ENCODE measurements at places on chromosomes 7 and 10.
A peak's percentile ranks its signal among the peaks of the same experiment; 100 is the strongest.

DNA sequence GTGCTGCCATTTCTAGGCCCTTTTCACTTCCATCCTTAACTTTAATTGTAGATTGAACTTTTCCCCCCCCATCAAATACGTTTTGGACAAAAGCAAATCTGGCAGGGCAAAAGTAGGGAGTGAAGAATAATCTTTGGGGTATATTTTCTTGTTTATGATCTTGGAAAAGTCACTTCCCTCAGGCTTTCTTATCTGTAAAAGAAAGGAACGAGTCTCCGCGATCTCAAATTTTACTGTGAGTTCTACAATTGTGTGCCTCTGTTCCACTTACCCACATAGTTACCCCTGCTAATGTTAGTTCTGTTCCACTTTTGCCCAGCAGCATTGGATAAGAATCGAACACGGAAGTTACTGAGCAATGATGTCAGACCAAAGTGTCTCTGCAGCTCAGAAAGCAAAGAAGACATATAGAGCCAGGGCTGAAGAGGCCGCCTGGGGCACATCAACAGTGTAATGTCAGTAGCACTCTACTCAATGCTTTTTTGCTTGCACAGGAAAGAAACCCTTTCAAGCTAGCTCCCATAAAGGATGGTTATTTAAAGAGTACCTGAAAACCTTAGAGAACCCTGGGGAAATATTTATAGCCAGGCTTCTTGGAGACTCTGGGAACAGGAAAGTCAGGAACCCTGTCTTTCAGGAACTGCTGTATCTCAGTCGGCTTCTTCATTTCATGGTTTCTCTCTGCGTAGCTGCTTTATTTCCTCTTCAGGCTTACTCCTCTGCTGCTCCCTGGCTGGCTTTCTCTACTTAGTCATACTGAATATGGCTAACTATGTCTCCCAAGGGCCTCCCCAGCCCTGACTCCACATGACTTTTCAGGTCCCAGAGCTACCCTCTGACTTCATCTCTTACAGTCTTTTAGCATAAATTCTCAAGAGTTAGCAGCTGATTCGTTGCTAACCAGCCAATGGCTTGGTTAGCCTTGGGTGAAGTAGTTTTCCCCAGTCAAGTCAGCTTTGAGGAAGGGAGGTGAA, 123.7 kb upstream of the FAM3C start:
- no peak for DNase-seq

DNA sequence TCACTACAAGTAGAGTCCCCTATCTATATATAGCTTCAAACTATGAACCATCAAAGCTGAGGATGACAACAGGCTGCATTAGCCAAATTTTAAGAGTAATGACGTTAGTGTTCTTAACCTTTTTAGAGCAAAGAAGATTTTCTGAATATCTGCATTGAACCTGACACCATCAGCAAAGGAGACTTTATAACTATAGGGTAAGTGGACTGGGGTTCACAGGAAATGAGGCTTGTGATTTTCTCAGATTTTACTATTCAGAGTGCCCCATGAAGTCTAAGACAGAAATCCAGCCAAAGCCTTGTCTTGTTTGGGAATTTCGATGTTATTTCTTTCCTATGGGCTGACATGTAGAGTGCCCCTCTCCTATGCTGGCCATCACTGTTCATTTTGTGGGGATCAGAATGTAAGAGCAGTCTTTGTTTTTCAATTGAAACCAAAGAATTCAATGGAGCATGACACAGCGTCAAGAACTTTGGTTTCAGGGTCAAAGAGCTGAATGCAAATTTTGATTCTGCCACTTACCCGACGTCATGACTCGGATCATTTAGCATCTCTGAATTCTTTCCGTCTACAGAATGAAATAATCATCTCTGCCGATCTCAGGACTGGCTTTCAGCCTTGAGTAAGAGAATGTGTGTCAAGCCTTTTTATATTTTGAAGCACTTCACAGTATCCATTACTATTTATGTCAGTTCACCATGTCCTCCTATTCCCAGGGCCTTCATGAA, 52.7 kb downstream of the DENND11 start:
- no peak for DNase-seq

GRCh38 chr7:116196947-116197346, 13.4 kb upstream of the TES start:
- no peak for DNase-seq

- no peak for DNase-seq
Measured at GRCh38 chr10:36903040-36903439, 222.4 kb upstream of the ANKRD30A start.

- no peak for DNase-seq
Measured at GRCh38 chr10:104020020-104020419, 53.1 kb downstream of the SLK start.

GRCh38 chr10:74150204-74150989, at the start of gene AP3M1:
AP3M1 (minus strand) TSS chr10:74150828; CDS start chr10:74138379, 12,449 bp downstream.
- DNase-seq, result no peak

GRCh38 chr7:105003275-105003674, 10.7 kb upstream of the KMT2E start:
- no peak for DNase-seq

DNA sequence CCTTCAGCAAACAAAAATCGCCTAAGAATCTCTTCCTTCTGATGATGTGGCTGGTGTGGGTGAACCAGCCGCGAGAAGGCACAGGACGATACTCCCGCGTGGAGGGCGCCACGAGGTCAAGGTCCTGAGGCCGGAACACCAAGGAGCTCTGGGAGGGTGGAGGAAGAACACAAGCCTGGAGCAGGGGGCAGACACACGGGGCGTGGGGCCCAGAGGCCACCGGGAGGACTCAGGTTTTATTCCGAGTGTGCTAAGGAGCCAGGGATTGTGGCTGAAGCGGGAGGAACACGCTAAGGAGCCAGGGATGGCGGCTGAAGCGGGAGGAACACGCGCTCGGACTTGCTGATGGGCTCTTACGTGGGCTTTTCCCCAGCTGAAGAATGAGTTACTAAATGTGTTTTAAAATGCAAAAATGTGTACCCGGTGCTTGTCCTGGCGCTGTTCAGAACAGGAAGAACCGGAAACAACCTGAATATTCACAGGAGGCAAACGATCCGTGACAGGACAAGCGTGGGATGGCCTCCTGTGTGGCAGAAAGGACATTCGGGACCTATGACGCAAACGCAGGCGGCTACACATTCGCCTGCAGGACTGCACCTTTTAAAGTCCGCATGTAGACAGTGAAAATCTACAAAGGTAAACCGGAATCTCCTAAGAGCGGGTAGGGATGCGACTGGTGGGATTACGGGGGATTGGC, 64.0 kb downstream of the MAD1L1 start:
- no peak for DNase-seq

GRCh38 chr7:128271942-128272481, 30.9 kb downstream of the LEP start:
- DNase-seq, result no peak

GRCh38 chr7:31110331-31111108, 58.4 kb downstream of the ADCYAP1R1 start:
- no peak for DNase-seq

- DNase-seq, result no peak
Measured at GRCh38 chr7:31341141-31341540, 615 bp upstream of the NEUROD6 start.

GRCh38 chr7:84524714-84525694, 330.4 kb upstream of the SEMA3A start:
- DNase-seq, result peak; percentile 68

GRCh38 chr10:3197348-3198003, 24.9 kb upstream of the PITRM1 start:
- peak; percentile 76 for DNase-seq
